NCI-H2081 treated with DMSO at 0.1 percent for 48 hours (cell line): ENCODE measurements at places on chromosomes 1 and 21.

DNA sequence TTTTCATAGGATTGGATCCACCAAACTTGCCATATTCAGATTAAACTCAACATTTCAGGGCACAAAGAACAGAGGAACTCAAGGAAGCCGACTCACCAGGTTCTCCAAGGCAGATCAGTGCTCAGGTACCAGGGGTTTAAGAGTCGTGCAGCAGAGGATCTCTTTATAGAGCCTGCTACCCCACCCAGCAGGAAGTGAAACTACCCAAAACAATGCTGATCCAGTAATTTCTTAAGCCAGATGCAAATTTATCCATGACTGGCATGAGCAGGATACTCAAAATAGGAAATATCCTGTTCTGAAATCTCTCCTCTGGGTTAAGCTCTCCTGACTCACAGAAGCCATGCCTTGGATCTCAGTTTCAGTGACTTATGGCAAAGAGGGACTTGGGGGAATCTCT lies at the start of gene SPRR2A:
Gene SPRR2A (minus strand): TSS at position 138 of the 400 bp plus-strand sequence. CDS start 777 bp downstream, outside the sequence.
- DNase-seq, result no peak

GRCh38 chr21:40647706-40648105 lies 199.3 kb downstream of the DSCAM start:
- no peak for DNase-seq

DNA sequence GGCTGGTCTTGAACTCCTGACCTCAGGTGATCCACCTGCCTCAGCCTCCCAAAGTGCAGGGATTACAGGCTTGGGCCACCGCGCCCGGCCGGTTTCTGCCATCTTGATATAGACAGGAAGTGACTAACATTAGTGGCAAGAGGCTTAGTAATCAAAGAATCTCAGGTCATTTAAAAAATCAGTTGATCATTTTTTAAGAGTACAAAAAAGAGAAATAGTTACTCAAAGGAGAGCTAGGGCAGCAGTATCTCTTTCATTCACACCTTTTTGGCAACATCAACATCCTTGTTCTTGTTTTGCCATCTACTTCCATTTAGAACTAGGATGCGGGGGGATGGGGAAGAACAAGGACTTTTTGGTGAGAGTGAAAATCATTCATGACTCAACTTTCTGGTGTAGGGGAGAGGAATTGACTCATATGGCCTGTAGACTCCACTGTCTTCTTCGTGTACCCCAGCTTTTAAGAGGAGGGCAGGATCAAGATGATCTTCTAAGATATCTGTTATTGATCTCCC lies 8.8 kb downstream of the FCRLB start:
- DNase-seq, result no peak

DNA sequence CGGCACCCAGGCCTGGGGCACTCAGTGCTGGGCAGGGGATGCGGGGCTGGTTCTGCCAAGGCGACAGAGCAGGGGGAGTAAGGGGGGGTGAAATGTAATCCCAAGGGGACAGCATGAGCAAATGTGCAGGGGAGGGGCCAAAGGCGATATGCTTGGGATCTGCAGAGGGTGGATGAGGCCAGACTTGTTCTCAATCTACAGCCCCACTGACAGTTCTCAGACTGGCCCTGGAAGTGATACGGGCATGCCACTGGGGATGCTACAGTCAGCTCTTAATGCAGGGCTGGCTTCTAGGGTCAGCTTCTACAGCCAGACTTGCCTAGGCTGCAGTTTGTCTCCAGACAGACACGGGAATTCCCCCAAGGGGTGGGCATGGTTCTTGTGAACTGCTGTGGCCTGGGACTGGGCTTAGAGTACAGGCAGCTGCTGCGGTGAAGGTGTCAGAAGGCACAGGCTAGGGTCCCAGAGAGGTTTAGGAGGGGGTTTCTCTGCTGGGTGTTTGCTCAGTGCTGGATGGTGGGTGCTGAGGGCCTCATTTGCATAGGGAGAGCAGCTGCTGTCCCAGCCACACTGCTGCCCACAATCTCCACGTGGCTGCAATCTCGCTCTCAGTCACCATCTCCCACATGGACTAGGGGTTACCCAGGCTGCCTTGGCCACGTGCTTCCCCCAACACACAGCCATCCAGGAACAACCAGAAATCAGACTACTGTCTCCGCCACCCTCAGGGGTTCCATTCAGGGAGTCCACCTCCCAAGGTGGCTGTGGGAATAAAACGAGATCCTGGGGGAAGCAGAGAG lies 190.1 kb downstream of the HIVEP3 start:
- no peak for DNase-seq

GRCh38 chr1:201119206-201120197 lies 7.3 kb upstream of the CACNA1S start:
- DNase-seq, result no peak

DNA sequence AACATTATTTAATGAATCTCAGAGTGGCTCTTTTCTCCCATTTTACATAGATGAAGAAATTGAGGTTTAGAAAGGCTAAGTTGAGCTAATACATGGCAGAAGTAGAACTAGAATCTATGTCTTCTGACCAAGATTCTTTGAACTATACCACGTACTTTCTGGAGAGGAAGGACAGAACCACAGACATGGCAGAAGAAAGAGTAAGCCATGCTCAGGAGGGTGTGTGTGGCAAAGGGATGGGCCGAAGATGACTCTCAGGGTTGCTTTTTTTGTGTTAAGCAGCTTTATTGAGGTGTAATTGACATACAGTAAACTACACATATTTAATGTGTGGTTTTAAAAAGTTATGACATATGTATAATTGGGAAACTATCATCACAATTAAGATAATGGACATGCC lies 69.5 kb downstream of the PEX14 start:
- no peak for DNase-seq

GRCh38 chr21:34612056-34612455 lies 2.9 kb downstream of the RCAN1 start:
- DNase-seq, result no peak

- no peak for DNase-seq
These were observed 623 bp downstream of the CAPN2 start for GRCh38 chr1:223712850-223713474.

GRCh38 chr1:90809996-90810395 lies 92.9 kb upstream of the BARHL2 start:
- DNase-seq, result no peak

DNA sequence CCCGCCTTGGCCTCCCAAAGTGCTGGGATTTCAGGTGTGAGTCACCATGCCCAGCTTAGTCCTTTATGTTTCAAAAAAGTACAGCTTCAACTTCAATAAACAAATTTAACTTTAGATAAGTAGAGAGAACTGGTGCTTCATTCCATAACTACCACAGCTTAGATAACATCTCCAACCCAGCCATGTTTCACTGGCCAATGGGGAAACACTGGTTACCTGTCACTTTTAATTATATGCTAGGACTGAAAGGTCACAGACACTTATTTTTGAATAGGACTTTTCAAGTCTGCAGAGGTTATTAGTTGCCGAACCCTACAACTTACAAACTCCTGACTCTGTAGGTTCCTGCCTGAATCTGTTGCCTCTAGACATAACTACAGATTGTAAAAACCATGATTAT lies 56.5 kb upstream of the ST6GALNAC3 start:
- DNase-seq, result no peak

DNA sequence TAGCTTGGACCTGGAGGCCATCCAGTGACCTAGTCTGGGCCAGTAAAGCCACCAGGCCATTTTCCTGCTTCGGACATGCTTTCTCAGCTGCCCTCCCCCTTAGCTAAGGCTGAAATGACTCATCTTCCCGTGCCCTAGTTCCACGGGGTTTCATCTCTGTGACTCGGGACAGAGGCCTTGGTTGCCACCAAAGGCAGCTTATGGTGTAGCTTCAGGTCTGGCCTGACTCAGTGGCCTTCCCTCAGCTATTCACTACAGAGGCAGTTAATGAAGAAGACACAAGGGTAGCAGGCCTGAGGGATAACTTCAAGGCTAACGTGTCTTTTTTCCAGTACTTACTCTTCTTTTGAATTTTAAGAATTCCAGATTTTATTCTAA lies 82.4 kb downstream of the PBX1 start:
- DNase-seq, result no peak

DNA sequence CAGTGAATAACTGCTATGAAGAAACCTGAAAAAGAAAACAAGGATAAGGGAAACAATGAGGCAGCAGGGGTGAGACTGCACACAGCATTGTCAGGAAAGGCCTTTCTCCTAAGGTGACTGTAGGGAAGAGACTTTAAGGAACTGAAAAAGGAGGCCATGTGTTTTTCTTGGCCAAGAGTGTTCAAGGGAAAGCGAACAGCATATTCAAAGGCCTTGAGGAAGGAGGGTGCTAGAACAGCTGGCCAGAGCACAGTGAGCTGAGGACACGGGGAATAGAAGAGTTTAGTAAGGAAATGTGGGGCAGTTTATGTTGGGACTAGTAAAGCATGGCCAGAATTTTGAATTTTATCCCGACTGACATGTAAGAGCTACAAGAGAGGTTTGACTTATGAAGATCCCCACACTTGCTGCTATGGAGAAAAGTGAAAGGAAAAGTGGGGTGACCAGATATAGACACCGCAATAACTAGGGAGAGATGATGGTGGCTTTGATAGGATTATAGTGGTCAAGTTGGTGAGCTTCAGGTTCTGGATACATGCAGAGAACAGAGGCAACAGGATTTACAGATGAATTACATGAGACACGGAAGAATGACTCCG lies 1.4 kb downstream of the RWDD2B start:
- DNase-seq, result no peak

GRCh38 chr1:36728846-36729245 lies 246.1 kb upstream of the CSF3R start:
- no peak for DNase-seq
